Activated CD4-positive, alpha-beta T cell treated with anti-CD3 and anti-CD28 coated beads, Interleukin-2, amount 10 ng/mL, durations not matched to agents 24 days and 14 days (primary cell): ENCODE measurements at places on chromosomes 7 and 10. TPM values are rescaled to one million over a fixed set of nuclear protein-coding genes. Genes with fewer than 3 reads are reported as not detected.

ARMC3 gene
- total RNA-seq: not detected in 2 replicates

CCDC126 gene
- 6.2 and 8.1 TPM in 2 replicates for total RNA-seq

TMEM176B gene
- not detected in 2 replicates for total RNA-seq

LFNG gene
- 33.9 and 34.2 TPM in 2 replicates for total RNA-seq

TMEM178B gene
- 0.52 and 0.68 TPM in 2 replicates for total RNA-seq

HOGA1 gene
- not detected in 2 replicates for total RNA-seq

MALRD1 gene
- not detected in 2 replicates for total RNA-seq
